ENCODE measurements at places on chromosomes 6 and 20.

GRCh38 chr20:17344790-17345189, 118.0 kb downstream of the PCSK2 start:
- DNase-seq = no peak

- DNase-seq = peak; percentile 25
Observed at GRCh38 chr20:49230561-49231133, 11.4 kb downstream of the DDX27 start.

DNA sequence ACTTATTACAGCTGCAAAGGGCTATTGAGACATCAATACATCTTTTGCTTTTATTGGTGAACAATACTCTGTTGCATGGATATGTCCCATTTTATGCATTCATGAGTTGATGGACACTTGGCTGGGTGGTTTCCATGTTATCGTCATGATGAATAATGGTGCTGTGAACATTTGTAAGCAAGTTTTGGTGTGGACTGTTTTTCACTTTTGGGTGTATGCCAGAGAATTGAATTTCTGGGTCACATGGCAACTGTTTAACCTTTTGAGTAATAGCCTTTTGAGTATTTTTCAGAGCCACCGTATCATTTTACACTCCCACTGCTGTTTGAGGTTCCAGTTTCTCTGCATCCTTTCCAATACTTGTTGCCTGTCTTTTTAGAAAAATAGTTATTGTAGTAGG, 107.0 kb downstream of the JARID2 start:
- DNase-seq = no peak

DNA sequence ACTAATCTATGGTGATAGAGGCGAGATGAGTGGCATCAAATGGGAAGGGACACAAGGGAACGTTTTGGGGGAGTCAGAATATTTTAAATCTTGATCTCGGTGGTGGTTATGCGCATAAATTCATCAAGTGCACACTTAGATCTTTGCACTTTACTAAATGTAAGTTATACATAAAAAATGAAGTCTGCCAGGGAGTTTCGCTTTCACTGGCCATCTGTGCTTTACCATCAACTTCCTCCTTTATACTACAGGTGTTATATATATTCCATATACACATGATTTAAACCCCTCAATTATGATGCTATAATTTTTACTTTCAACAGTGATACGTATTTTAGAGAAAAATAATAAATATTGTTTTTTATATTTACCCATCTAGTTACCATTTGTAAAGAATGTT, 97.6 kb upstream of the AKIRIN2 start:
- DNase-seq = no peak

DNA sequence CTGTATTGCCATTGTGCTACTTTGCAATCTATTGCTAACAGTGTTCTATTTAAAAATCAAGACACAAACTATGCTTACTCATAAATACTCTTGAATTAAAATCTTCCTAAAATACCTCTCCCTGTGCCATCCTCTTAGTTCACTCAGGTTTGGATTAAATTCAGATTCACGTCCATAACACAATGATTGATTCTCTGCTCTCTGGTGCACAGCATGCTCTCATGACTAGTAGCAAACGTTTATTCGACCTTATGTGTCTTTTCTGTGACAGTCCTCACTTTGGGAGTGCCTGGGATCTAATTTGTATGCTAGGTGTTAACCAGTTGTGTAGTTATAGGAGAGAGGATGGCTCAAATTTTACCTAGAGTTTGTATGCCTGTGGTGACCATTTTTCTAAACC, 270.4 kb upstream of the FKBP1C start:
- DNase-seq = no peak

DNA sequence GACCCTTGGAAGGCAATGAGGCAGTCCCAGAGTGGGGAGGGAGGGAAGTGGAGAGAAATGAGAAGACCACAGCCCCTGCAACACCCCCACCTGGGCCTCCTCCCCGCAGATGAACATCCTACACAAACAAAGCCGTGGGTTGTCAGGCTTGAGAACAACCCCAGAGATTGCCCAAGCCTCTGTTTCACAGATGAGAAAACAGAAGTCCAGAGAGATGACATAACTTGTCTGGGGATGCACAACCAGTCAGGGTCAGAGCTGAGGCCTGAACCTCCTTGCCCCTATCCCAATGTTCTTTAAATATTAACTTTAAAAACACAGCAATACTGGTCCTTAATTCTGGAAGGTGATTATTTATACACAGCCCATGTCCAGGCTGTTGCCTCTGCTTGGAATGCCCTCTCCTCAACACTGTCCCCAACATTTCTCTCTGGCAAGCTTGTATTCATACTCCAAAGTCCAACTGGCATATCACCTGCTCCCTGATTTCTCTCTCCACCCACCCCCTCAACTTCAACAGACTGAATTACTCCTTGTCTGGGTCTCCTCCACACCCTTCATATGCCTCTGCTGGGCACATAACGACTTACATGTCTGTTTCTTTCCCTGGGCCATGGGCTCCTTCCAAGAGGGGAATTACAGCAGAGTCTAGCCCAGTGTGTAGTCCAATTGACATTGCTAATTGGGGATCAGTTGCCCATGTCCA, 135.5 kb upstream of the LRFN2 start:
- DNase-seq = no peak

GRCh38 chr6:20400456-20401204, 1.0 kb upstream of the E2F3 start:
- DNase-seq = peak; percentile 59

- no peak for DNase-seq
Observed at GRCh38 chr6:53014744-53015143, 19.7 kb upstream of the GSTA4 start.

- DNase-seq = no peak
Observed at GRCh38 chr6:148448369-148449012, 105.9 kb downstream of the SASH1 start.

GRCh38 chr6:141309295-141309694, 823.4 kb upstream of the GJE1 start:
- DNase-seq = peak; percentile 34

DNA sequence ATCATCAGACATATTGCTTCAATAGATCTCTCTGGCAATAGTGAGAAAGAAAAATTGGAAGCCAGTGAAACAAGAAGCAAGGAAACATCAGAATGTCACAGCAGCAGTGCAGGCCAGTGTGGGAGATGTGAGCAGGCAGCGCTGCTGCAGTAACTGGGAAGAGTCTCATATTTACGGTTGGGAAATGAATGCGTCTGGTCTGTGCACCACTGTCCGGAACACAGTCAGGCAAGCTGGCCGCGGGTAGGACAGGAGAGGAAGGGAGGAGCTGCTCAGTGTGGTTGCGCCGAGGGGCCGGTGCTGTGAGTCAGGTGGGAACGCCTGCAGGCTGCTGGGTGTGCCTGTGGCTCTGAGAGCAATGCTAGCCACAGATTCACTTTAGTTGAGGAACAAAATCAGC, 6.4 kb upstream of the PSMG4 start:
- peak; percentile 49 for DNase-seq

- no peak for DNase-seq
Observed at GRCh38 chr6:150900049-150900448, 34.5 kb downstream of the MTHFD1L start.

DNA sequence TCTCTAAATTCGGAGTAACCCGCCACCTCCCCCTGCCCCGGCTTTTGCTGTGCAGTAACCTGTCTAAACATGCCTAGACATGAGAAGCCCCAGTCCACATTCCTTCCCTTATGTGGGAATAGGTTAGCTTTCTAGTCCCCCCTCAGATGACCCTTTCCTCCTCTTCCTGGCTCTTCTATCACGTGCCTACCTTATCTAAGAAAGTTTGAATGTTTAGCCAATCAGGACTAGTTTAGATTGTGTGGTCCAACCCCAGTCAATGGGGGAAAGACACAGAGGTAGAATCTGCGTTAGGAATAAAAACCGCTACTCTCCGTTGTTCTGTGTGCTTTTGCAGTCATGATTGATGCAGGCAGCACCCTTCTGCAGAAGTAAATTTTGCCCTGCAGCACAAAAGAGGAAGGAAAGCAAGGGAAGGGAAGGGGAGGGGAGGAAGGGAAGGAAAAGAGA, 69.0 kb upstream of the CD93 start:
- no peak for DNase-seq

GRCh38 chr6:23417133-23417532, 708.9 kb upstream of the NRSN1 start:
- DNase-seq = no peak

GRCh38 chr20:2751347-2751877, 49.0 kb downstream of the CPXM1 start:
- peak; percentile 23 for DNase-seq

- no peak for DNase-seq
Observed at GRCh38 chr6:159913862-159914564, 23.2 kb downstream of the MAS1 start.

GRCh38 chr6:168121303-168121665, 42.3 kb upstream of the FRMD1 start:
- no peak for DNase-seq

DNA sequence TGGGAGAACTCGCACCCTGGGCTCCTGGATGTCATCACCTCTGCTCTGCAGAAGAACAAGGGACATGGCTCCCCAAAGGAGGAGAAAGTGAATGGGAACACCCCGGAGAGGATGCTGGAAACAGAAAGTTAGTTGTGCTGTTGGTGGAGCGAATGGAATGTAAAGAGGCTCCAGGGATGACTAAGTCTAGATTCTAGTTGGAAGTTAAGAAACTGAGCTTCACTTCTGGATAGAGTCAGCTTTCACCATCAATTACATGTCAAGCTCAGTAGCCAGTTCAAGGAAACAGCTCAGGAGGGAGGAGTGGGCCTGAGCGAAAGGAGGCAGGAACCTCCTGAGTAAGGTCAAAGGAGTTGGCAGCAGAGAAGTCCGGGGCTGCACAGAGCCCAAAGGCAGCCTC, 132.1 kb upstream of the ARID1B start:
- no peak for DNase-seq

GRCh38 chr6:45558858-45559257, 181.1 kb upstream of the SUPT3H start:
- peak; percentile 26 for DNase-seq

DNA sequence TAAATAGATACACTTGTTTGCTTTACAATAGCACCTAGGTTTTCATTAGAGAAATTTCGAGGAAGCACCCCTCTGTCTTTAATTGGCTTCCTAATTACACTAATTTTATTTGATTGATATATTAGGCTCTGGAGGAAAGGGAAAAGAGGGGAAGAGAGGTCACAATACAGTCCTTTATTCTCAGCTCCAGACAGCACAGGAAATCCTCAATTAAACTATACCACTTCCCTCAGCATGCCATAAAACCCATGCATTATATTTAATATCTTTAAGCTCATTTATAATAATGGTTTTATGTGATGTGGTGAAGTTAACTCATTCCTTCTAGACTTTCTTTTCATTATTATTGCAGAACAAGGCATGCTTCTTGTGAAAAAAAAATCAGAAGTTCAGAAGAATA, 17.7 kb upstream of the PDE7B start:
- DNase-seq = no peak

- DNase-seq = no peak
Observed at GRCh38 chr6:87518453-87518852, 45.7 kb downstream of the SLC35A1 start.

GRCh38 chr20:59743767-59744485, 139.6 kb downstream of the PHACTR3 start:
- DNase-seq = no peak
